Psoas muscle (tissue), 8 donors: ENCODE measurements at places on chromosomes 3 and 15. TPM values are rescaled to one million over a fixed set of nuclear protein-coding genes. Genes with fewer than 3 reads are reported as not detected.

The CCR9 gene
- not detected for polyA plus RNA-seq

GRCh38 chr3:141278196-141279076, 46.8 kb downstream of the PXYLP1 start:
- no peak for DNase-seq
- H3K4me3 ChIP-seq: no peak overlapping the region
- H3K4me1 ChIP-seq: peaks cover 5% of the 10 kb centered on the region
- no peak overlapping the region for H3K27ac ChIP-seq
- no peaks in the 10 kb centered on the region for H3K27me3 ChIP-seq

GRCh38 chr3:101950510-101950909, 101.2 kb downstream of the NFKBIZ start:
- no peak overlapping the region for H3K27ac ChIP-seq
- H3K36me3 ChIP-seq: no peaks in the 10 kb centered on the region
- H3K4me1 ChIP-seq: no peaks in the 10 kb centered on the region
- H3K27me3 ChIP-seq: no peaks in the 10 kb centered on the region

DNA sequence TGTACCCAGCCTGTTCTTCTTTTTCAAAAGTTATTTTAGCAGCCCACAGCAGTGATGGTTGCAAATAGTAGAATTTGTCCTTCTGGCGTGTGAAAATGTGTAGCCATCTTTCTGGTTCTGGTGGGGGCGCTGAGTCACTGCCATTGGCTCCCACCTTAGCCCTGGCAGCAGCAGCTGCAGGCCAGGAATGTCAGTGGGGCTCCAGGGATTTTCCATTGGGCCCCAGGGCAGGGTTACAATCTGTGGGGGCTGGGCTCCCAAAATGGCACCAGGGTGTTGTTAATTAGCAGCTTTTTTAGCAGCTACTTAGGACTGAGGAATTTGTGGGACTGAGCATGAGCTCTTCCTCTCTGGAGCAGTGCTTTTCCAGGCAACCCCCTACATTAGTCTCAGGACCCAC, 38.9 kb downstream of the TOPAZ1 start:
- no peak overlapping the region for H3K27ac ChIP-seq
- H3K27me3 ChIP-seq: no peaks in the 10 kb centered on the region
- no peak overlapping the region for H3K4me3 ChIP-seq

DNA sequence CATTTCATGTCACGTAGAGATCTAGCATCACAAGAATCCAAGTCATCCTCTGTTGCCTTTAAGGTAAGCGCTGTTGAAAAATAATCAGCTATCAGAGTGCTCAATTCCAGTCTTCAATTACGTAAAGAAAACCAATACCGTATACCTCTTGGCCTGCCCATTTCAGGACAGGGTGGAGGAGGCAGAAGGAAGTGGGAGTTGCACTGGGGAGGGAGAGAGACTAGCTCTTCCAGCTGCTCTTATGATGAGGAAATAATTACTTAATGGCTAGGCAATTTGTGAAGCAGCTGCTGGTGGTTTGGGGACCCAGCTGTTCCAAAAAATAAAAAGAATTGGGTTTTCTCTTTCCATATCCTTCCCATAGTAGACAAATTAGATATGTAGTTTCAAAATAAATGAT, 365.8 kb upstream of the MCTP2 start:
- no peak overlapping the region for H3K27ac ChIP-seq
- no peaks in the 10 kb centered on the region for H3K27me3 ChIP-seq
- no peak for DNase-seq
- H3K36me3 ChIP-seq: no peaks in the 10 kb centered on the region
- H3K4me3 ChIP-seq: no peak overlapping the region
- no peaks in the 10 kb centered on the region for H3K4me1 ChIP-seq

- H3K36me3 ChIP-seq: no peaks in the 10 kb centered on the region
- no peak overlapping the region for H3K4me3 ChIP-seq
- no peak for DNase-seq
These were observed 32.5 kb downstream of the NAALADL2 start for GRCh38 chr3:174891524-174892203.

The KNL1 gene
- polyA plus RNA-seq: not detected

- H3K27me3 ChIP-seq: peaks cover 55% of the 10 kb centered on the region
- H3K27ac ChIP-seq: no peak overlapping the region
- no peak overlapping the region for H3K4me3 ChIP-seq
- no peaks in the 10 kb centered on the region for H3K36me3 ChIP-seq
- no peaks in the 10 kb centered on the region for H3K4me1 ChIP-seq
These were observed 14.9 kb upstream of the AEN start for GRCh38 chr15:88606070-88606794.

DNA sequence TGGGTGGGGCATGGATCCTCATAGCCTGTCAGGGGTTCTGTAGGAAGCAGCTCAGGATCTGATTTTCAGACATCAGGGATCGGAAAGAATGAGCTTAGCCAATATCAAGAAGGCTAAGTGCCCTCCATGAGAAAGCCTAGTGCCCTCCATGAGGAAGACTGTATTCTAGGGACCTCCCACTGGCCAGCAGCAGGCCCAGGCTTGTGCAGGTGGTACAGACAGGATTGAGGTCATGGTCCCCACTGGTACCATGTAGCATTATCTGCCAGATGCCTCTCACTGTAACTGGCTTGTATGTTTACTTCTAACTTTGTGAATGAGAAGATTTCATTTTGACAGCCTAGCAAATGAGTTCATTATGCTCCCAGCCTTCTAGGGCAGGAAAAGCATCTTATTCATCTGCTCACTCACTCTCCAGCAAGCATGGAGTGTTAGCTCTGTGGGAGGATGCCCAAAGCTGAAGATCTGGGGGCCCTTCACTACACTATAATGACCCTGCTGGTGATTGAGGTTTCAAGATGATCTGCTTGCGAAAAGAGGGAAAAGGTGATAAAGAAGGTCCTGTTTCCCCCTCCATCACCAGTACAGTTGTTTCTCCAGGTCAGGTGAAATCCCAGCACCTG, 7.5 kb downstream of the EPHB1 start:
- no peak overlapping the region for H3K4me3 ChIP-seq
- H3K27me3 ChIP-seq: no peaks in the 10 kb centered on the region
- H3K36me3 ChIP-seq: no peaks in the 10 kb centered on the region
- DNase-seq: no peak
- peaks cover 21% of the 10 kb centered on the region for H3K4me1 ChIP-seq
- no peak overlapping the region for H3K27ac ChIP-seq

DNA sequence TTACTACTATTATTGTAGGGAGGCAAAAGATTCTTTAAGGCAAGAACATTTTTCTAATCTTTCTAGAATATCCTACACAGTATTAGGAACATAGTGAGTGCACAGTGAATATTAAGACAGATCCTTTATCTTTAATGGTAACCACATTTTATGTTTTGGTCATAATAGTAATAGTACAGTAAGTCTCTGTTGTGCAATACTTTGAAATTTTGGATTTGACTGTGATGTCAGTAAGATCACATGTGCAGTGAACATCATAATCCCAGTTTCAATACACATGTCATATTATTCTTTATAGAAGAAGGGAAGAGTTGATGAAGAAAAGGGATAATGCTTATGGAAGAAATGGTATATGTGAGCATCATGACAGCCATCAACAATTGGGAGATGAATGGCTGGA, 10.7 kb downstream of the STT3B start:
- H3K36me3 ChIP-seq: no peaks in the 10 kb centered on the region
- H3K4me3 ChIP-seq: no peak overlapping the region
- no peaks in the 10 kb centered on the region for H3K27me3 ChIP-seq
- no peak for DNase-seq
- H3K4me1 ChIP-seq: peaks cover 49% of the 10 kb centered on the region

DNA sequence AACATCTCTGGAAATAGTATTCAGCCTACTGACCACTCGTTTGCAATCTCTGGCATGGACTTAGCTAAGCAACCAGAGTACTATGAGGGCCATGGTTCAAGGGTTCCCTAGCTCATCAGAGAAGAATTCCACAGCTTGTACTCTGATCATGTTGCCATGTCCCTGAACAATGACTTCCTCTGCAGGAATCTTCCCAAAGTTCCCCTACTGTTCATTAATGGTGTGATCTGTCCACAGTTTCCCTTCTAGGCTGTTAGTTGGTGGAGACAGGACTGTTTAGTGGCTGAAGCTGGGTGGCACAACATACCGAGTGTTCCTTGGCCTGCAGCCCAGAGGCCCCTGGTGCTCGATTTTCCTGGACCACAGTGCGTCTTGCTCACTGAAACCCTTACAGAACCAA, 44.4 kb upstream of the GALNT15 start:
- peak overlapping the region; percentile 52 for H3K27ac ChIP-seq
- peak; percentile 45 for DNase-seq
- H3K4me1 ChIP-seq: peaks cover 43% of the 10 kb centered on the region
- no peaks in the 10 kb centered on the region for H3K36me3 ChIP-seq
- H3K27me3 ChIP-seq: no peaks in the 10 kb centered on the region

DNA sequence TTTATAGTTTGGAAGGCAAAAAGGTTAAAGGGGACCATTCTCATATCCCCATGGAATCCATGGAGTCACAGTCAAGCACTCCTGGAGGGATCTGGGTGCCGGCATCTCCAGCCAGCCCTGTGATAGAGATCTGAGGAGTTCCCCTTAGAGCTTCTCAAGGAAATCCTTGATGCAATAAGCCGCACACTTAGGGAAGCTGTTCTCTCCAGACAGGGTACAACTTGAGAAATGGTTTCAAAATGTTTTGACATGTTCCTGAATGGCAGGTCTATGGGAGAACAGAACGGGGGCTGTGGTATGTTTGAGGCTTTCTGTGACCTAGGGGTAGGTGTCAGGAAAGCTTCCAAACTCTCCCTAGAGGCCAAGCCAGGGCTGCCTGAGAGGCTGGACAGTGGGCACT, 292.9 kb downstream of the TLE3 start:
- H3K27me3 ChIP-seq: no peaks in the 10 kb centered on the region
- H3K36me3 ChIP-seq: no peaks in the 10 kb centered on the region
- H3K27ac ChIP-seq: no peak overlapping the region
- DNase-seq: no peak

GRCh38 chr3:64209866-64210621, 15.2 kb downstream of the PRICKLE2 start:
- H3K36me3 ChIP-seq: no peaks in the 10 kb centered on the region
- peak overlapping the region; percentile 34 for H3K27ac ChIP-seq
- no peak overlapping the region for H3K4me3 ChIP-seq
- DNase-seq: peak; percentile 80
- H3K27me3 ChIP-seq: no peaks in the 10 kb centered on the region

DNA sequence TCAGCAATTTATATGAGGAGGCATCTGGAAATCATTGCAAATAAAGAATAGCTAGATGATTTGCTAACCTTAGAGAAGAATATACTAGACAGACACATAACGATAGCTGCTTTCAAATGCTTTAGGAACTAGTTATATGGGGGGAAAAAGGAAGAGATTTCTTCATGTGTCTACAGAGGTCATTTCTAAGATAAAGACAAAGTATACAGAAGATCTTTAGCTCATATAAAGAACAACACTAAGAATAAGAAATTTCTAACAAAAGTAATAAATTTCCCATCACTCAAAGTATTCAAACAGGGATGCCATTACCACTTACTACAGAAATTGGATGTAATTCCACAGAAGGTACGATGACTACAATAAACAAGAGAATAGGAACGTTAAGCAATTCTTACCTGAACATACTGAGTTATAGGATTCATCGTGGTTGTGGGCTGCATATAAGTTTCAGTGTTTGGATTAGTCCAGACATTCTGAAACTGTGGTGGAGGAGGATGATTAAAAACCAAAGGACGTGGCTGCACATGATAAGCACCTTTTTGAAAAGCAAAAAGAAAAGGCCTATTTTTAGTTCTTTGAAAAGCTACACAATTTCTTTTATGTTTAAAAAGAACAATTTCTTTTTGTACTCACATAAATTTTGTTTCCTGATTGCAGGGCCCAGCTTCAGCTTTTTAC, 8.7 kb downstream of the DAZL start:
- H3K27ac ChIP-seq: no peak overlapping the region
- DNase-seq: no peak
- H3K27me3 ChIP-seq: no peaks in the 10 kb centered on the region
- H3K36me3 ChIP-seq: no peaks in the 10 kb centered on the region
- H3K4me3 ChIP-seq: no peak overlapping the region

- peak overlapping the region; percentile 56 for H3K27ac ChIP-seq
- peaks cover 22% of the 10 kb centered on the region for H3K4me1 ChIP-seq
- peak; percentile 73 for DNase-seq
- no peaks in the 10 kb centered on the region for H3K36me3 ChIP-seq
These were observed 36.8 kb upstream of the TSPAN3 start for GRCh38 chr15:77107531-77108355.

The CA12 gene
- 0.01 TPM for polyA plus RNA-seq

DNA sequence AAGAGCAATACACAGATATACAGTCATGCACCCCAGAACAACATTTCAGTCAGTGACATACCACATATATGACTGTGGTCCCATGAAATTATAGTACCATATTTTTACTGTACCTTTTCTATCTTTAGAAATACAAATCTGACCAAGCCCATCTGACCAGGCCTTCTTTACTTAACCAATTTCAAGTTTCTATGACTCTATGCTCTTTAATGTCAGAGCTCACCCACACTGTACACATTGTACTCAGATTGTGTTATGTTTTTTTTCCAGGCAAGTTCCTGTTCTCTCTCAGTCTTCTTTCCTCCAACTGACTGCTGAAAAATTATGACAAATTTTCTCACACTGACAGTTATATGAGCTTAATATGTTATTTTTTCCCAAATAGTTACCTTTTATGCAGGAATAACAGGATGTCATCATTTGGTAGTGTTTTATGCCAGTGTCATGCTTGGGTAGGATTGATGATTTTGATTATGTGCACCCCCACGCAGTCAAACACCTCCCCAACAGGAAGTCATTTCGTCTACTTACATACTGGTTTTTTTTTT, 8.0 kb upstream of the CBLB start:
- no peaks in the 10 kb centered on the region for H3K27me3 ChIP-seq
- DNase-seq: no peak
- no peak overlapping the region for H3K27ac ChIP-seq
- no peak overlapping the region for H3K4me3 ChIP-seq
- H3K4me1 ChIP-seq: no peaks in the 10 kb centered on the region

GRCh38 chr3:30538791-30539190, 67.6 kb upstream of the TGFBR2 start:
- H3K27me3 ChIP-seq: no peaks in the 10 kb centered on the region
- H3K27ac ChIP-seq: no peak overlapping the region
- H3K36me3 ChIP-seq: no peaks in the 10 kb centered on the region
- H3K4me3 ChIP-seq: no peak overlapping the region
